ENCODE measurements at places on chromosomes 1 and 21.
A peak's percentile ranks its signal among the peaks of the same experiment; 100 is the strongest.

- DNase-seq = no peak
Observed at GRCh38 chr1:179146911-179147310, 65.0 kb downstream of the TOR3A start.

GRCh38 chr1:25080294-25081209 is 150.5 kb upstream of the RUNX3 start:
- DNase-seq = no peak

DNA sequence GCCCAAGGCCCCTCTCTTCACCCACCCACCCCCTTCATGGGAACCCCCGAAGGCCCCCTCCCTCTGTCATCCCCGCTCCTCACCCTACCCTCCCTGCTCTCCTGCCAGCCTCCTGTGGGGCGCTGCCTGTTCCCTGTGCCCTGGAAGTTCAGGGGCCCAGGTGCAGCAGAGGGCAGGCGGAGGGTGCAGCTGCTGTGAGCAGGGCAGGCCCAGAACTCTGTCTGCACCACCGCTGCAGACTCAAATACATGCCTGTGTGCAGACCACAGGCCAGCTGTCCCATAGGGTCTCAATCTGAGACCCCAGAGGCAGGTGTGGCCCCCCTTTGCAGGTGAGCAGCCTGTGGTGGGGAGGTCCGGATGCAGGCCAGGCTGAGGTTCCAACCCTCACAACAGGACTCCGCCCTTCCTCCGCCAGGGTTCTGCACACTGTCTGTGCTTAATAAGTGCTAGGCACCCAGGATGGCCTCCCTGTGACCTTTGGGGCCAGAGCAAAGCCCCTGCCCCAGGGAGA is 62.5 kb downstream of the WNT9A start:
- no peak for DNase-seq

DNA sequence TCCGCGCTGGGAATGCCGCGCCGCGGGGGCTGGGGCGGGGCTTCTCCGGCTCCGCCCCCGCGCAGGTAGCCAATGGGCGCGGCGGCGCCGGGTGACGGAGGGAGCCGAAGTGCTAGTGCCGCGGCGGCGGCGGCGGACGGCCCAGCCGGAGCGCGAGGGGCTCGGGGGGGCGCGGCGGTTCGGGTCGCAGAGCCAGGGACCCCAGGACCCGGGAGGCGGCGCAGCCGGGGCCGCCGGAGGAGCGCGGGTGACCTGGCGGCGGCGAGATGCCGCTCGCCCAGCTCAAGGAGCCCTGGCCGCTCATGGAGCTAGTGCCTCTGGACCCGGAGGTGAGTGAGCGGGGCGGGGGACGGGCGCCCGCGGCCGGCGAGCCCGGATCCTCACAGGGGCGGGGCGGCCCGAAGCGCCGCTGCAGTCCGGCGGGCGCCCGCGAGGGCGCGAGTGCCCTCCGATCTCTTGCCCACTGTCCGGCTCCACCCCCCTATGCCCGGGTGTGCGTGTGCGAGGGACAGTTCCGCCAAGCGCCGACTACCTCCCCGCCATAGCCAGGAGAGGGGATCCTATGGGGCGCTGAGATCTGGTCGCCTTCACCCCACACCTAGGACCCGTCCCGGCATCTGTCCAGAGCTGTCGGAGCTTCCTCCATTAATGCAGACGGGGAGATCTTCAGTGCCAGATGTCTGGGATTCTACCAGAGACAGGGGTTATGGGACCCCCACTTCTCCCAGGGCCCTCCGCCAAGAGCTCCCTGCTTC is at the start of gene RPS6KA1:
Gene RPS6KA1, plus strand, starts transcription at position 107 of the 755 bp plus-strand sequence. Its CDS starts 160 bp downstream, at position 267.
- peak; percentile 39 for DNase-seq

GRCh38 chr21:28454564-28455252 is 538.0 kb downstream of the LTN1 start:
- no peak for DNase-seq

- peak; percentile 60 for DNase-seq
Observed at GRCh38 chr1:109490029-109490933, 3.6 kb upstream of the CYB561D1 start.

DNA sequence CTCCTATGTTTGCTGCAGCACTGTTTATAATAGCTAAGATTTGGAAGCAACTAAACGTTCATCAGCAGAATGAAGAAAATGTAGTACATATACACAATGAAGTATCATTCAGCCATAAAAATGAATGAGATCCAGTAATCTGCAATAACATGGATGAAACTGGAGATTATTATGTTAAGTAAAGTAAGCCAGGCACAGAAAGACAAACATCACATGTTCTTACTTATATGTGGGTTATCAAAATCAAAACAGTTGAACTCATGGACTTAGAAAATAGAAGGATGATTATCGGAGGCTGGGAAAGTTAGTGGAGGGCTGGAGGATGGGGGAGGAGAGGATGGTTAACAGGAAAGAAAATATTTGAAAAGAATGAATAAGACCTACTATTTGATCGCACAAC is 1017.6 kb downstream of the KCNT2 start:
- no peak for DNase-seq

DNA sequence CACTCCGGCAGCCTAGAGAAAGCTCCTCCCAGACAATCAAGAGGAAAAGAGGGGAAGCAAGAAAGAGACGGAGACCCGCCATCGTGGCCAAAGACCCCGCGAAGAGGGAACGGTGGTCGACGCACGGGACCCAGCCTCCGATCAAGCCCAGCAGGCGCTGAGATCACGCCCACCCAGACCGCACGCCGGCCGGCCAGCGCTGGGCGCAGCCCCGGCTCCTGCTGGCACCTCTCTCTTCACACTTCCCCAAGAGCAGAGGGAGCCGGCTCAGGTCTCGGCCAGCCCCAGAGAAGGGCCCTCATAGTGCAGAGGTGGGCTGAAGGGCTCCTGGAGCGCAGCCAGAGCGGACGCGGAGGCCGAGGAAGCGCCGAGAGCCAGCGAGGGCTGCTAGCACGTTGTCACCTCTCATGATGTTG is 918.4 kb upstream of the ADAMTS5 start:
- DNase-seq = no peak

DNA sequence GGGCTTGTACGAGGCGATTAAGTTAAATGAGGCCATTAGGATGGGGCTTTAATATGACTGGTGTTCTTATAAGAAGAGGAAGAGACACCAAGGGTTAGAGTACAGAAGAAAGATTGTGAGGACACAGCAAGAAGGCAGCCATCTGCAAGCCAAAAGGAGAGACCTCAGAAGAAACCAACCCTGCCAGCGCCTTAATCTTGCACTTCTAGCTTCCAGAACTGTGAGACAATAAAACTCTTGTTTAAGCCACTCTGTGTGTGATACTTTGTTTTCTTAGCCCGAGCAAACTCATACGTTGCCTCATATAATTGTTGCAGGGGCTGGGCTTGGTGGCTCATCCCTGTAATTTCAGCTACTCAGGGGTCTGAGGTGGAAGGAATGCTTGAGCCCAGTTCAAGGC is 33.6 kb upstream of the RGS16 start:
- no peak for DNase-seq

DNA sequence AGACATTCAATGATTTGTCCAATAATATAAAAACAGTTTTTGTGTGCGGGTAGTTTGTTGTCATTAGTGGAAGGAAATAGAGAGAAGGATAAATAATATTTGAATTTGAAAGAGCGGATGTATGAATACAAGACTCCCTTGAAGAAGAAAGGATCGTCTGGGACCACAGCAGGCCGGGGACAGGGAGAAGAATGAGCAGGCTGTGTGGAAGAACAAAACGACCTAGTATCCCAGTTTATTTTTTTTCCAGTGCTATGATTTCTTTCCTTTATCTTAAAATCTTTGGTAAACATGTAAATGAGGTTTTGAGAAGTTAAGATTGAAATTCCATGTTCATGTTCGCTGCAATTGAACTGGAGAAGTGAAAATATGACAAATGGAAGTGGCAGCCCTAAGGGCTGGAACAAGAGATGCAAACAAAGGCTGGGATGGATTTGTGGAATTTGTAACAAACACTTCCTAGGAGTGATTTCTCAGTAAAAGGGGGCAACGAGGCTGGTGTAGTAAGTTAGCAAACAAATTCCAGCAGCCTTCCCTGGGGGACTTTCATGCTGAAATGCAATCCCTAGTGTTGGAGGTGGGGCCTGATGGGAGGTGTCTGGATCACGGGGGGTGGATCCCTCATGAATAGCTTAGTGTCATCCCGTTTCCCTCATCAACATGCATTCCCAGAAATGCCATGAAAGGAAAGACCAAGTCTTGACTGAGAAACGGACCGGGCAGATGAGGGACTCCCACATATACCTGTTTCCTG is 10.2 kb upstream of the IFI16 start:
- no peak for DNase-seq

- DNase-seq = no peak
Observed at GRCh38 chr1:64245495-64245894, 42.1 kb downstream of the UBE2U start.

GRCh38 chr1:234758851-234759250 is 148.9 kb upstream of the IRF2BP2 start:
- no peak for DNase-seq

GRCh38 chr1:61253059-61253735 is 170.8 kb downstream of the NFIA start:
- no peak for DNase-seq

- no peak for DNase-seq
Observed at GRCh38 chr1:63688302-63688890, 85.4 kb upstream of the ROR1 start.

- DNase-seq = no peak
Observed at GRCh38 chr1:187032316-187032981, 203.7 kb downstream of the PLA2G4A start.

- DNase-seq = no peak
Observed at GRCh38 chr1:18852501-18852900, 7.0 kb downstream of the TAS1R2 start.

GRCh38 chr1:115266729-115267421 is 71.2 kb downstream of the NGF start:
- no peak for DNase-seq
